ENCODE measurements at places on chromosomes 2 and 18.

- no peak for ATAC-seq
Observed at GRCh38 chr2:223993634-223994232, 36.5 kb downstream of the MRPL44 start.

GRCh38 chr18:58671632-58672564 lies 633 bp downstream of the MALT1 start:
- ATAC-seq, result peak; percentile 64

DNA sequence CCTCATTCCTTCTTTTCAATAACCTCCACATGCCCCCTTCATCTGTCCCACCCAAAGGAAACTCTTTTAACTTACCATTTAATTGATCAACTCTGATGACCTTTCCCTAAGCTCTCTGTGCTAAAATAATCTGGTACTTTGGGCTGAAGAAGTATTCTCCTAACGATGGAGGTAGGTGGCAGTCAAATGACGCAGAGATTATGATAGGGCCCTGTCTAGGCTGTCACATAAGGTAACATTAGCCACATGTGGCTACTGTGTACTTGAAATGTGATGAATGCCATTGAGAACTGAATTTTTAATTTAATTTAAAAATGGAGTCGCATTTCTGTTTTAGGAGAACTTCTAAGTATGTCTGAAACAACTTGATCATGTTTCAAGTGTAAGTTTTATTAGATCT lies 140.5 kb upstream of the TNP1 start:
- no peak for ATAC-seq

DNA sequence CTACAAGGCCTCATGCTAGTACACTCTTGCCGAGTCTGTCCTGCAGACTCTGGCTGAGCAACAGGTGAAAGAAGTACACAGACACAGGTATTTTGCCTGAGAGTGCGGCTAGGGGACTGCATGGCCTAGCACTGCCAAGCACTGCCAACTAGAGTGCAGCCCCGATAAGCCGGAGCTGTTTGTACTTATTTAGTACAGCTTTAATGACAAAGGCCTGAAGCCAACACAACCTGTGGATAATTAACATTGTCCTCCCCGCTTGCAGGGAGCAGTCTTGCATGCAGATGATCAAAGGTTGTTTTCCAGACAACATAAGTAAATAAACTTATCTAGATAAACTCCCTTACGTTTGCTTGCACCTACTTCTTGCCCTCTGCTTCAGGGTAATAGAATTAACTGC lies 63.7 kb upstream of the MMADHC start:
- peak; percentile 44 for ATAC-seq

DNA sequence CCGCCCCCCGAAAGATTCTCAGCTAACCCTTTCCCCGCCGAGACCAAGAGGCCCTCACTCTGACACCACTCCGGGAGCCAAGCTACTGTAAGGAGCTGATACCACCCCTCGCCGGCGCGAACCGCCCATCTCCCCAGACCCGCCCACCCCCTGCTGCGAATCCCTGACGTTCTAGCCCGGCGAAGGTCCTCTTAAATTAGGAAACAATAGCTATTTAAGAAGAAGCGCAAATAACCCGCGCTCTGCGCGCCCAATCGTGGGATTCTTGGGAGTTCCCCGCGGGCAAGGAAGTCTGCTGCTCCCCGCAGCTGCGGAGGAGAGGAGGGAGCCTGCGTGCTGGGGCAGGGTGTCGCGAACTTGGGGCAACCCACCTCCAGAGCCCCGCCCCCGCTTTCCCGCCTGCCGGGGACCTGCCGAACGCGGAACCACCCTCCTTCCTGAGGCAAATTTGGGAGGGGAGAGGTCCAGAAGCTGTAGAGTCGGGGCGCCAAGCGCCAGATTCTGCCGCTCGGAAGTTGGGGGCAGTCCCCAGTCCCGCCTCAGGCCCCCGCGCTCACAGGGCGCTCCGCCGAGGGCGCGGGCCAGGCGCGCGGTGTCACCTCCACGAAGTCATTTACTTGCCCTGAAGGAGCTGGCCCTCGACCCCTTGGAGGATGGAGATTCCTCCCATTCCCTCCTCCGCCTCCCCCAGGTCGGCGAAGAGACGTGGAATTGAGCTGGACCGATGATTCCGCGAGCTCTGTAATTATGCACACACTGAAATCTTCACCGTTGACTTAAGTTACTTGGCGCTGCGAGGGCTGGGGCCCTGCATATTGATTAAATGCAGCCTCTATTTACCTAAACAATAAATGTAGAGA lies 8.4 kb upstream of the SP9 start:
- ATAC-seq, result no peak

DNA sequence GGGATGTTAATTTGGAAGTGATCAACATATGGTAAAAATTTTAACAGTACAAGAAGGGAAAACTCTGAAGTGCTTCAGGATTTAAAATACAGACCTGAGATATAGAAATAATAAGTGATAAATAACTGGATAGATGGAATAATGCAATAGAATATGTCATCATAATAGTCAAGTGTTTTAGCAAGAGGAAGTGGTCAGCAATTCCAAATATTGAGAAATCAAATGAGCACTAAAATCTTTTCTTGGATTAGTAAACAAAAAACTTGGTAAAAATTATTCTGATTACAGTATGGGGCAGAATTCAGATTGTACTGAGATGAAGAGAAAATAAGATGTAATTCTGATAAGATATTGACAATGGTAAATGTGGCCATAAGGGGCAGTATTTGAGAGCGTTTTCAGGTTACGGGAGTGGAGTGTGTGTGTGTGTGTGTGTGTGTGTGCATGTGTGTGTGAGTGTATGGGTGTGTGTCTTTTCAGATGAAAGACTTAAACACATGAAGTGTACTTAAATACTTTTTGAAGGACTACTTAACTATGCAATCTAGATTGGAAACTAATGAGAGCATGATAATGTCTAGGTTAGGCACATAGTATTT lies 217.9 kb upstream of the ITGA4 start:
- no peak for ATAC-seq

DNA sequence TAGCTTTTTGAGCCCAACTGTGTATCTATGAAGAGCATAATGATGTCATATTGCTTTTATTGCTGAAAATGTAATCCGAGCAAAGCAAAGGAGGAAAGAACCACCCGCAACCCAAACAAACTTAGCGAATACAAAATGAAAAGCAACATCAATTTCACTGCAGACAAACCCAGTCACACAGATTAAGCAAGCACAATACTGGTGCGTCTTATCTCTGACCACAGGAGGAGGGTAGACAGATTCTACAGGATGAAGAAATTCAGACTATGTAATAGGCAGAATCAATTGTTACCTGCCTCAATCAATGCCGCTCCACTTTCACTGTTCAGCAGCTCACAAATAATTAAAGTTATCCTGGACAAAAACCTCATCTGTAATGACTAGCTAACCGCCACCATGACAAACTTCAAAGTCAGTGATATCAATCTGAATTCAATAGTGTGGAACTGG lies 115.5 kb upstream of the SP3 start:
- no peak for ATAC-seq

DNA sequence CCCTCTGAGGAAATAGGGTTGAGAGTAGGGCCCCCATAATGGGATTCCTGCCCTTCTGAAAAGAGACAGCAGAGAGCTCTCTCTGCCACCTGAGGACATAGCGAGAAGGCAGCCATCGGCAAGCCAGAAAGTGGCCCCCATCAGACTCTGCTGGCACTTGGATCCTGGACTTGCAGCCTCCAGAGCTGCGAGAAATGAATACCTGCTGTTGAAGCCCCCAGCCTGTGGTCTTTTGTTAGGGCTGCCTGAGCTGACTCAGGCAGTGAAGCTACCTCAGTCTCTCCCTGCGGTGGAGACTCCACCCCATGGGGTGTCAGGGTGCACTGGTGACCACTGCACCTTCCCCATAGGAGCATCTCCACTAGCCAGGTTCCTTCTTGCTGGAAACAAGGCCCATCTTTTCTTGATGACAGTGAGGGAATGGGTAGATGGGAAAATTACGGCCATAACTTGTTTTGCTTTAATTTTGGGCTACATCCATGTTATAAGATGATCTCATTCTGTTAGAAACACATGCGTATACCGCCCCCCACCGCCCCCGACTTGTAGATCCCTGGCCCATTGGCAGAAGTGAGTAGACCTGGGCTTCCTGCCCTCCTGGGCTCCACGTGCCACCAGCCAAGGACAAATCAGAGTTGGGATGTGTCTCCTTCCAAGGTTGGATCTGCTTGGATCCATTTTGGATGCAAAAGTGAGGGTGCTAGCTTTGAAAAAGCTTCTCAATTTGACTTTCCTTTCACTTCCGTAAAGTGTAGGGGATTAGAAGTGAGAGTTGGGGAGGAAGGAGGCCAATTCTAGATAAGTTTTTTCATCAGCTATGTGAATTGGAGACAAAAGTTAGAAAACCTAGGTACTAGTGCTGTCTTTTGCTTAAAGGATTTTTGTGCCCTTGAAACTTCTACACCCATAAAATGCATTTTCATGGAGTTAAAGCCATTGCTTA lies 42.9 kb downstream of the NCK2 start:
- no peak for ATAC-seq

DNA sequence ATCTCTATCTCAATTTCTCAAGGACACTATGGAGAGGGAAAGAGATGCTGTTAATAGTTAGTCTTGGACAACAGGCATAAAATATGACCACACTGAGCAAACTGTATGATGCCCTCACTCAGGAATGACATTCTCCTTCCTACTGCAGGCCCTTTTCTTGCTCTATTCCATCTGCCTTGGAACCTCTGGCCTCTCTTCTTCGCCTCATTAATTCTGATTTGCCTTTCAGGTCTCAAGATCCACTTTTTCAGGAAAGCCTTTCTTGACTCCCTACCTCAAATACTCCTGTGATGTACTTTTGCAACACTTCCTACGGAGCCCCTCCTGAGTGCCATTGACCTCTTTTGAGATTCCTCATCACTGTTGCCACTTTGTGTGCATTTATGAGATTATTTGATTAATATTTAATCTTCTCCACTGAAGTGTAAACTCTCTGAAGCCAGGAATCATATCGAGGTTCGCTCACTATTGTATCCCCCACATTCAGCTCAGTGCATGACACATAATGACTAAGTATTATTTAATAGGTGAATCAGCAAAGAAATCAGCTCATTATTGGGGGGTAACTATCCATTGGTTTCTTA lies 21.3 kb upstream of the SPP2 start:
- ATAC-seq, result no peak

DNA sequence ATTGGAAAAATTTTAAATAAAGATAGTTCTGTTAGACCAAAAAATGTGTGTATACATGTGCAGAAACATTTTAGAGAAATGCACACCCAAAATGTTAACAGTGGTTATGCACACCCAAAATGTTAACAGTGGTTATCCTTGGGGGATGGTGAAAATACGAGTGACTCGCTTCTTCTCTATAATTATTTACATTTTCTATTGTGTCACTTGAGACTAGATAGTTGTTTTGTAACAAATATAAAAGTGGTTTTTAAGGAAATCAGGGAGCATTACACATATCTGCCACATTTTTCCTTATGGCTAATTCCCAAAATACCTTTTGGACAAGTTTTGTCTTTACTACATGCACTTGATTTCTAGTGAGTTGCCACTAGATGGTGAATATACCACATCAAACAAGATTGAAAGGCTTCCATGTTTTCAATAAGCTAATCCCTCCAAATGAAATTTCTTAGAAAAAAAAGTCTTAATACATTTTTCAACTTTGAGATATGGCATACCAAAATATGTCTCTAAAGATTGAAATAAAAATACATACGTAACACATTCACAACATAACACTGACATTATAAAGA lies 9.0 kb upstream of the HIBCH start:
- no peak for ATAC-seq

DNA sequence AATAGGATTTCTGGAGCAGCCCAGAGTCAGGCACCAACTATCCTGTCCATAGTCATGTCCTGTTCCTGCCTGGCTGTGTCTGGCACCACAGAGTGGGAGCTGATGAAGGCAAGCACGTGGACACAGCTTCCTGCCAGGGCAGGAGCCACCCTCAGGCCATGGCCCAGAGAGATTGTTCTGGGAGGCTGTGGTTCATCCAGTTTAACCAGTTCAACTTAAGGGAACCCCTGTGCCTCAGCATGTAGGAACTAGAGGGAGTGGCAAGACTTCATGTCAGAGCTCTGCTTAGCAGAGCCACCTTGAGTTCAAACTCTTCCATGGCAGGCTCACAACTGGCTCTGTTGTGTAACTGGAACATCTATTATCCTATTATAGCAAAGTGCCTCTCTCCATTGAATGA lies 73.2 kb upstream of the NCKAP5 start:
- ATAC-seq, result peak; percentile 31

DNA sequence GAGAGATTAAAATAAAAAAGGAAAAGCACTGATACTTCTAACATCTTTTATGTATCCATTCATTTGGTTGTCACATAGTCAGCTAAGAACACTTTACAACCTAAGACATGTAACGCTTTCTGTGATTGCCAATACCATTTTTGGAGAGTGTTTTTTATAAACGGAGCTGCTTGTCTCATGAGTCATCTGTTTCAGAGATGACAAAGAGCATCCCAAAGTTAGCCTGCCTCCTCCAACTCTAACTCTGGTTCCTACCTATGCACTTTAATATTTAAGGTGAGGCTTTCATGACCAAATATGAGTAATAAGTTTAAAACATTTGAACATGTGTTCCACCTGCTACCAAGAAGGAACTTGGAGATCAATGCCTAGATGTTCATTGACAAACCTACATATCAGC lies 260.1 kb upstream of the SMIM21 start:
- no peak for ATAC-seq

GRCh38 chr2:79980816-79981215 lies 323.7 kb downstream of the LRRTM1 start:
- no peak for ATAC-seq

- ATAC-seq, result peak; percentile 92
Observed at GRCh38 chr2:12005886-12006681, 259.7 kb downstream of the LPIN1 start.

GRCh38 chr2:100784681-100785080 lies 35.3 kb upstream of the NPAS2 start:
- no peak for ATAC-seq

DNA sequence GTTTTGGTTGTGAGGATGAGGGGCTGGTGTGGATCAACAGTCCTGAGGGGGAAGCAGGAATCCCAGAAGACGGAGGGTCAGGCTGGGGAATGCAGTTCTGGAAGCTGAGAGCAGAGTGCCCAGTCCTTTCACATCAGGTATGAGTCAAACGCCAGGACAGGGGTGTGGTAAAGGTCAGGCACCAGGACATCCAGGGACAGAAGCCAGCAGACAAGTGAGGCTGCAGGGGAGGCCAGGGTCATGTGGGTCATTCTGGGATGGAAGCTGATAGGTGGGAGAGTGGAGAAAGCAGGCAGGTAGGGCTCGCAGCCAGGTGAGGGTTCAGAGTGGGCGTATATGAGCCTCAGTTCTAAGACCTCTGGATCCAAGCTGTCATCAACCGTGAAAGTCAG lies 12.8 kb upstream of the GNLY start:
- no peak for ATAC-seq

GRCh38 chr2:106183101-106183696 lies 10.9 kb downstream of the UXS1 start:
- ATAC-seq, result no peak

DNA sequence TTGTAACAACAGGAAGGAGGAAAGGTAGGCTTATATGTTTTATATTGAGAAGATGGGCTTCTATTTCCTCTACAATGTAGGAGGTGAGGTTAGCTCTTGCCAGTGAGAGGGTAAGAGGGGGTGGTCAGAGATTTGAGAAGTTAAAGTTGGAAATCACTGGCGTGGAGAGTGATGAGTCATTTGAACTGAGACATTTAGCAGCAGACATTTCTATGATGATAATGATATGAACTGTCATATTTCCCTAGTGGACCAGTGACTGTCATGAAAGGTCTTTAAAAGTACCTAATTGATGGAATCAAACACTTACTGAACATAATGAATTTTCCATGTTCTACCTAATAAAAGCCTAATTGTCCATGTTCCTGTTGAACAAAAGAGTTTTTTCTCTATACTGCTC lies 126.1 kb downstream of the FAM161A start:
- peak; percentile 72 for ATAC-seq
